CD4-positive, alpha-beta T cell treated with Interferon alpha-2 for 1 hour (primary cell): ENCODE measurements at places on chromosomes 13 and 19.
A peak's percentile ranks its signal among the peaks of the same experiment; 100 is the strongest.

GRCh38 chr13:50635504-50635903, 208.0 kb downstream of the DLEU7 start:
- DNase-seq: peak; percentile 23

DNA sequence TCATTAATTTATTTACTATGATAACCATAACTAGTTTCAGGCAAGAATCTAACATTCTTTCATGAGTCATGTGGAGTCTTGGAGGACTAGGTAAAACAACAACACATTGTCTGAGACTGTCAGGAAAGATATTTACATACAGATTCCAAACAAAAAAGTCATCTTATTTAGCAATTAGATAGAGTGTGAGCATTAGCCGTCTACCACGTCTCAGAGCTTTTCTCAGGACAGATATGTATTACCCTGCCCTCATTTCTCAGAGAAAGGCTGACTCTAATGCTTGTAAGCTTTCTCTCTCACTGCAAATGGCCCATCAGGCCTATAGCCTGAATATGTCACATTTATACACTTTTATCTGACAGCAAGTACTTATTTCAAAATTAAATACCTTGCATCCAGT, 312.1 kb upstream of the PCDH20 start:
- DNase-seq: no peak

GRCh38 chr13:95494082-95494681, 58.3 kb upstream of the CLDN10 start:
- DNase-seq: peak; percentile 46

- peak; percentile 40 for DNase-seq
These were observed at the start of gene PTGER1 for GRCh38 chr19:14475251-14476073. Gene PTGER1 (minus strand): TSS chr19:14475354. CDS start chr19:14474320, 1,034 bp downstream.

- no peak for DNase-seq
These were observed 125.0 kb downstream of the STK24 start for GRCh38 chr13:98451676-98452470.

DNA sequence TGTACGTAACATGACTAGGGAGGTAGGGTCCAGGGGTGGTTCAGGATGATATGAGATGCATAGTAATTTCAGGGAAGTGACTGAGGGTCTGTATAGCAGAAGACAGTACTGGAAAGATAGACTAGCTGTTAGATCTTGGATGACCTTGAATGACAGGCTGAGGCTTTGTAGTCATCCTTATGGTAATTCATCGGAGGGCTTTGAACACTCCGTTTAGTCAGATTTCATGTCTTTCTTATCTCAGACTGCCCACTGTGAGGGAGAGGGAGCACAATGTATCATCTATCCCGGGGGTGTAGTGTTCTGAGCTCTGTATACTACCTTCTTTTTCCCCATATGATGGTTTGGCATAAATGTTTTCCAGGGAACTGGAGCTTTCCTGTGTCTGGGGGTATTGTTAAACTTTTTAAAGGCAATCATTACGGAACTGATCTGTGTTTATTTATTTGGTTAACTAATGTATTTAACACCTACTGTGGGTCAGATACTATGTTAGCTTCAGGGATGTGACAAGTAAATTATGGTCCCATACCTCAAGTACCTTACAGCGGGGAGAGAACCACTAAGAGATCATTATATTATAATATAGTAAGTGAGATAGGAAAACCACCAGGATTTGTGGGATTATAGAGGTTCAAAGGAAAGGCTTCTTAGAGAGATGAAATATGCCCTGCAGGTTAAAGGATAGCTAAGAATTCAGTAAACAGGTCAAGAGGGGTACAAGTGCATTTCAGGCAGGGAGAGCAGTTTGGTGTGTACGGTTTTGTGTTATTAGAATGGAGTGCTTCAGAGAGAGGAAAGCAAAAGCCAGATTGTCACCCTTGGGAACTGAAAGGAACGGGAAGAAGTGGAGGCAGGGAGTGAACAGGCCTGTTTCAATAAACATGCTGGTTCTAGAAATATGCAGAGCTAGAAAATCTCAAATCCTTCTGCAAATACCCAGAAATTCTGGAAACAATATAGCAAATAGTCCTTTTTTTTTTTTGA, 164.8 kb upstream of the KL start:
- DNase-seq: no peak

DNA sequence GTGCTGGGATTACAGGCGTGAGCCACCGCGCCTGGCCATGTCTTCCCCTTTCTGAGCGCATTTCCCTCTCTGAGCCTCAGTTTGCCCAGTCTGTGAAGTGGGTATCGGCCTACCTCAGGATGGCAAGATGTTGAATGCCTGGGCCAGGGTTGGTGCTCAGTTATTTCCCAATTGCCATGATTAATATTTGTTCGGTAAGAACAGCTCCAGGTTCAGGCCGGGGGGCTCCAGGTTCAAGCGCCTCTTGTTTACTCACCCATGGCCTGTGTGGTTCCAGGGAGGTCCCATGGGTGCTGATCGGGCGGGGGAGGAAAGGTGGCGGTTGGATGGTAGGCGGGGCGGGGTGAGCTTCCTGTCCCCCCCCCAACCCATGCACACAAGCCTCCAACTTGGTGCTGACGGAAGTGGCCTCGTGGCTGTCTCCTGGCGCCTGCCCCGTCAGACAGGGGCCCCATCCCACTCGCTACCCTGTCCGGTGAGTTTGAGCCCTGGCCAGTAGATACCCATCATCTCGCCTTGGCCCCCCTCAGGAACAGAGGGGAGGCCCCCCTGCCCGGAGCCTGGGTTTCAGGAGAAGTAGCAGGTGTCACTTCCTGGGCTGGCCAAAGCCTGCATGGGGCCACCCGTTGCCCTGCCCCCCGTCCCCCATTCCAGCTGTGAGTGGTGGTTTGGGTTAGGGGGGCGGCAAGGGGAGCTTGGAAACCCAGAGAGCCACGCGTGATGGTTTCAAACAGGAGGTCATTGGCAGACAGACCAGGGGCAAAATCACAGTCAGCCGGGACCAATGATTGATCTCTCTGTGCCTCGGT, at the start of gene FCHO1:
Gene FCHO1 (plus strand): TSS at position 375 of the 809 bp plus-strand sequence. CDS start 3,688 bp downstream, outside the sequence.
- DNase-seq: peak; percentile 86

DNA sequence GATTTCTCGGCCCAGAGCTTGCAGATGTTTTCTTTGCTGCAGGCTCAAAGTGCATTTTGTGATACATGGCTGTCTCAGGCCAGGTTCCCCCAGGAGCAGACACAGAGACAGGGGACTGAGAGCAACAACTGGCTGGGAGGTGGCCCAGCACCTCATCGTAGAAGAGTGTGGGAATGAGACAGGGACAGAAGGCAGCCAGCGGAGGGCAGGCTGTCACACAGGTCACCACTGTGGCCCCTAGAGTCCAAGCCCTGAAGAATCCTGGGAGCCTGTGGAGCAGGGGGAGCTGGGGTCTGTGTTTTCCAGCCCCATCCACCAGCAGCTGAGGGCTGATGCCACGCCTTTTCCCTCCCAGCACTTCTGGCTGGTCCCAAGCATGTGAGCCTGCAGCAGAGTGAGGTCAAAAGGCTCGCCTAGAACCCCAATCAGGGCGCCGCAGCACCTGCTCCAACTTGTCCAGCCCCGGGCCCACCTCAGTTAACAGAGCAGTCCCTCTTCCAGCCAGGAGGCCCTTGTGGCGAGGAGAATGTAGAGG, 723.8 kb downstream of the UQCRFS1 start:
- DNase-seq: no peak

DNA sequence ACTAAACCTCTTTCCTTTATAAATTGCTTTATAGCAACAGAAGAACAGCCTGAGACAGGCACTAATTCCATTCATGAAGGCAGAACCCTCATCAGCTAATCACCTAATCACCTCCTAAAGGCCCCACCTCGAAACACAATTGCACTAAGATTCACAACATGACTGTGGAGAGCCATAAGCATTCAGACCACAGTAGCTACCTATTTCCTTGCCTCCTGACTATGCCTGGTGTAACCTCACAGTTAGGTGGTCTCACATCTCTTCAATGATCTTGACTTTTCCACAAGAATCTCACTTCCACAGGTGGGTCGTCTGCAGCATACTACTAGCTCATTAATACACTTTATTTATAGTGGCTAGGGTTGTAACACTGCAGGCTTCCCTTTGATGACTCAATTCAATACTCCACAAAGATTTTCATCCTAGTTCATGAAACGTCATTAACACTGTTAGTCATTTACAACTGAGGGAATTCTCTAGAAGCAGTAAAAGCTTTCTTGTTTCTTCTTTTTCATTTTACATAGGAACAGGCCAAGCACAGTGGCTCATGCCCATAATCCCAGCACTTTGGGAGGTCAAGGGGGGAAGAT, 27.1 kb downstream of the STK24 start:
- no peak for DNase-seq

DNA sequence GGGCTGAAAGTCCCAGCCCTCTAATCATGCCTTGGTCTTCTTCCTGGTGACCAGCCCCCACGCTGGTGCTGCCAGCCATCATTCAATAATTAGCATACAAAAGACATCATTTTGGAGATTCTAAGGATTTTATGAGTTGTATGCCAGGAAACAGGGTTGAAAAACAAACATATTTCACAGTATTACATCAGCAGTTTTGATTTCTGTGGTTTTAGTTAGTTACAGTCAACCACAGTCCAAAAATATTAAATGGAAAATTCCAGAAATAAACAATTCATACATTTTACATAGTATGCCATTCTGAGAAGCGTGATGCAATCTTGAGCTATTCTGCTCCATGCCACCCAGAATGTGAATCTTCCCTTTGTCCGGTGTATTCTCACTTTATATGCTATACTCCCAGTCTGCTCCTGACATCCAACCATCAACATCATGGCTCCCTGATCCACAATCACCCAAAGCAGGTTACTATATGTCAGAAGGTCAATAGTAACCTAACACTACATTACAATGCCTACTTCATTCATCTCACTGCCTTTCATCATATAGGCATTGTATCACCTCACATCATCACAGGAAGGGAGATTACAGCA, 49.2 kb downstream of the STOML3 start:
- DNase-seq: no peak

DNA sequence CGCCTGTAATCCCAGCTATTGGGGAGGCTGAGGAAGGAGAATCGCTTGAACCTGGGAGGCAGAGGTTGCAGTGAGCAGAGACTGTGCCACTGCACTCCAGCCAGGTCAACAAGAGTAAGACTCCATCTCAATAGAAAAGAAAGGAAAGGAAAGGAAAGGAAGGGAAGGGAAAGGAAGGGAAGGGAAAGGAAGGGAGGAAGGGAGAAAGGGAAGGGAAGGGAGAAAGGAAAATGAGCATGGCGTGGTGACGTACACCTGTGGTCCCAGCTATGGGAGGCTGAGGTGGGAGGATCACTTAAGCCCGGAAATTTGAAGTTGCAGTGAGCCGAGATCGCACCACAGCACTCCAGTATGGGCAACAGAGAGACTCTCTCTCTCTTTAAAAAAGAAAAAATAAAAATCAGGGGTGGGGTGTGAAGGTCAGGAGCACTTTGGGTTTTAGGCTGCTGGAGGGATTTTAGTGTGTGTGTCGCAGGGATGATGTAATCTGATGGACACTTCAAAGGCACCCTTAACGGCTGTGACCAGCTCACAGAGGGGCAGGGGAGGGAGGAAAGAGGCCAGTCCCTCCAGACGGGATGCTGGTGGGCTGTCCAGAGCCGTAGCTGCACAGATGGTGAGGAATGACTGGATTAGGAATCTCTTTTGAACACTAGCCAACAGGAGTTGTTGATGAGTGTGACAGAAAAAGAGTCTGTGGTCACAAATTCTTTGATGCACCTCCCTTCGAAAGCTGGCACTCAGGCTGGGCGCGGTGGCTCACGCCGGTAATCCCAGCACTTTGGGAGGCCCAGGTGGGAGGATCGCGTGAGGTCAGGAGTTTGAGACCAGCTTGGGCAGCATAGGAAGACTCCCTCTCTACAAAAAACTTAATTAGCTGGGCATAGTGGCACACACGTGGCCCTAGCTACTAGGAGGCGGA, 27.6 kb downstream of the TMPRSS9 start:
- DNase-seq: no peak

DNA sequence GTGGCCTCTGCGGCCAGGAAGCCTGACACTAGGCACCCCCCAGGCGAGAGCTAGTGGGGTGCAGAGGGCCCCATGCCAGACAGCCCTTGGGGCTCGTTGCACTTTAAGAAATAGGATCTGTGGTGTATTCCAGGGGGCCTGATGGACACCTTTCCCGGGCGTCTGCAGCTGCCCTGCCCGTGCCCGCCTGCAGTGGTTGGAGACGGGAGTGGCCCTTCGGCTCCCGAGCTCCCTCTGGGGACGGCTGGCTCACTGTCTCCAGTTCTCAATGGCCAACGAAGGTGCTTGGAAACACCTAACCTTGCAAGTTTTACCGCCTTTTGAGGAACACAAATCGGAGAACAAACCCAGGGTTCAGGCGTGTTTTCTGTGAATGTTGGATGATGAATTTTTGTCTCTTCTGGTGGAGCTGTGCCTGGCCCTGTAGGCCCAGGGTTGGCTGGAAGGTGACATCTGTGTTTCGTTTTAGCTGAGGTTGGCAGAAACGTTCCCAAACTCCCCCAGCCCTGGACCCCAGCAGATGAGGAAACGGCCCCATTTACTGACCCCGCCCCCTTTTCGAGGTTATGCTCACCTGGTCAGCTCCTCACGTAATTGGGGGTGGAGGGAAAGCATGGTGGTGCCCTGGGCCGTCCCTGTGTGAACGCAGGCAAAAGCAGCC, 17.4 kb upstream of the NPAS1 start:
- DNase-seq: no peak

- no peak for DNase-seq
These were observed 15.2 kb downstream of the TPT1 start for GRCh38 chr13:45325806-45326205.

GRCh38 chr19:40315812-40316470, 30.8 kb upstream of the AKT2 start:
- DNase-seq: no peak

- no peak for DNase-seq
These were observed 17.4 kb downstream of the ZC3H4 start for GRCh38 chr19:47096100-47096704.

DNA sequence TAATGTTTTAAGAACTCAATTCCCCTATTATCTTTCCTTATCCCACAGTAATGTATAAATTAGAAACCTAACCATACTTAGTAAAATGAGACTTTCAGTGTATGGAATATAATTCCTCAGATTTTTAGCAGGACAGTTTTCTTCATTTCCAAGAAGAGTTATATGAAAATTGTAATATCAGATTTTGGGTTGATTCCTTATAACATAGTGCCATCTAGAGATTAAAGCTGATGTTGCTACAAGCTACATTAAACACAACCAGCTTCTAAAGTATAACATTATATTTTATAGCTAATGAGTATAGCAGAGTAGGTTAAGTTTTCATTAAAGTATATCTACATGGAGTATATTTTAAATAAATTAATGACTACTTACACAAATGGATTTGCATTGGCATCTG, 99.7 kb upstream of the MIR17HG start:
- DNase-seq: no peak

DNA sequence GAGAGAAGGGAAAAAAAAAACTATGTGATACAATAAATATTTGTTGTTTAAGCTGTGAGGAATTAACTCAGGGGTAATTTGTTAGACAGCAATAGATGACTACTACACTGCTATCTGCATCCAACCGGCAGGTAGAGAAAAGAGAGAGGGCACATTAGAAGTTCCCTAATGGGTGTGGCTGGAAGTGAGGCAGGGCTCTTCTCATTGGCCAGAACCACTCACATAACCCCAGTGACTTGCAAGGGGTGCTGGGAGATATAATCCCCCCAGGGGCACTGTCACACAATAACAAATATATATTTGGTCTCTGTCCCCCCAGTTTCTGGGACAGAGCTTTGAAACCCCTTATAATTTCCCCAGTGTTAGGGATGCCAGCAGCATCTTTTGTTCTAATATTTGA, 24.3 kb downstream of the FGF21 start:
- DNase-seq: no peak
